ENCODE measurements at places on chromosomes 16 and 17. TPM values are rescaled to one million over a fixed set of nuclear protein-coding genes. Genes with fewer than 3 reads are reported as not detected.
A peak's percentile ranks its signal among the peaks of the same experiment; 100 is the strongest.

The PPP1R27 gene
- total RNA-seq: not detected

The SOX9 gene
- 16.1 TPM for total RNA-seq

The WSCD1 gene
- total RNA-seq: 38.8 TPM

The ZNF48 gene
- total RNA-seq: 8.3 TPM

The NUPR1 gene
- 11.9 TPM for total RNA-seq

DNA sequence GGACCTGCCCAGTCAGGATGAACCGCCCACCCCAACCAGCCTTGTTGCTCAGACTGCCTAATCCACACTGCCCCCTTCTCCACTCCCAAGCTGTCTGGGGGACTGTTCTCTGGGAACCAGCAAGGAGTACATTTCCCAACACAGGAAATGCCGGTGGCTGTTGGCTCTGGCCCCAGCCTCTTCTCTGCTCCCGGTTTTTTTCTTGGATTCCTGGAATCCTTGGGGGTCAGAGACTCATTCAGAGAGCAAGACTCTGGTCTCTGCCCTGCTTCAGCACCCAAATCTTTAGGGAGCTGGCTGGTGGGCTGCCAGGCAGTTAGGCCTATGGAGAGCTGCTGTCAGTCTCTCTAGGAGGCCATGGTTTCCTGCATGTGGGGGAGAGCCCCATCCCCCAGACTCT is 10.8 kb upstream of the MTMR4 start:
- DNase-seq: peak; percentile 67

- DNase-seq: no peak
These were observed 71.6 kb downstream of the PGS1 start for GRCh38 chr17:78449983-78450595.

DNA sequence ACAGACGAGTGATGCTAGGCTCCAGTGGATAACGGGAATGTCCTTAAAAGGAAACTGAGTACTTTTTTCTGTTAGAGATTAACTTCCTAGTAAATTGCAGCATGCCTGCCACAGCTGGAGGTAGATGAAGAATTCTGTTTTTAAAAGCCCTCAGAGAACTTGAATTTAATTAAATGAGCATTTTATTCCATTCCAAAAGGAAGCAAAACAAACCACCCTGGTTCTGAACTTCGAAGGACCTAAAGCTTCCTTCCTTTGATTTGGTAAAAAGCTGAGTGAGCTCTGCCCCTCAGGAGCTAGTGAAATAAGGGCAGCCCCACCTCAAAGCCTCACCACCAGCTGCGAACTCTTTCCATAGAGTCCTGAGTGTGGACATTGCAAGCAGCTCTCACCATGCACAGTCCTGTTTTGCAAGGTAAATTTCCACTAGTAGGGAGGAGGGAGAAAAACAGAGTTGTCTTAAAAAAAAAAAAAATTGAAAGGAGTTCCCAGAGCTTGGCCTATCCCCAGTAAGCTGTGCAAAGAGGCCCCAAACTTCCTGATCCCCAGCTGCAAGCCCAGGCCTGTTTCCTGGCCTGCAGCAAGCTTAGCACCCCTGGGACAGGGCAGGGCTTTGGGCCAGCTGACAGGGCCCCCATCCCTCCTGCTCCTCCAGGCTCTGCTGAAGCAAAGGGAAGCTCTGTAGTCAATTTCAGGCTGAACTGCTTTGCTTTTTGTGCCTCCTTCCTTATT is 11.2 kb downstream of the CHD9NB start:
- DNase-seq: no peak

- no peak for DNase-seq
These were observed 19.0 kb upstream of the ZNF652 start for GRCh38 chr17:49381033-49381432.

GRCh38 chr17:71989117-71989516 is 131.7 kb upstream of the SOX9 start:
- no peak for DNase-seq

GRCh38 chr16:73428121-73428520 is 380.2 kb upstream of the ZFHX3 start:
- no peak for DNase-seq

- no peak for DNase-seq
These were observed 35.4 kb upstream of the CNTNAP4 start for GRCh38 chr16:76241755-76242154.

GRCh38 chr16:81843243-81843582 is 64.1 kb downstream of the PLCG2 start:
- DNase-seq: no peak

DNA sequence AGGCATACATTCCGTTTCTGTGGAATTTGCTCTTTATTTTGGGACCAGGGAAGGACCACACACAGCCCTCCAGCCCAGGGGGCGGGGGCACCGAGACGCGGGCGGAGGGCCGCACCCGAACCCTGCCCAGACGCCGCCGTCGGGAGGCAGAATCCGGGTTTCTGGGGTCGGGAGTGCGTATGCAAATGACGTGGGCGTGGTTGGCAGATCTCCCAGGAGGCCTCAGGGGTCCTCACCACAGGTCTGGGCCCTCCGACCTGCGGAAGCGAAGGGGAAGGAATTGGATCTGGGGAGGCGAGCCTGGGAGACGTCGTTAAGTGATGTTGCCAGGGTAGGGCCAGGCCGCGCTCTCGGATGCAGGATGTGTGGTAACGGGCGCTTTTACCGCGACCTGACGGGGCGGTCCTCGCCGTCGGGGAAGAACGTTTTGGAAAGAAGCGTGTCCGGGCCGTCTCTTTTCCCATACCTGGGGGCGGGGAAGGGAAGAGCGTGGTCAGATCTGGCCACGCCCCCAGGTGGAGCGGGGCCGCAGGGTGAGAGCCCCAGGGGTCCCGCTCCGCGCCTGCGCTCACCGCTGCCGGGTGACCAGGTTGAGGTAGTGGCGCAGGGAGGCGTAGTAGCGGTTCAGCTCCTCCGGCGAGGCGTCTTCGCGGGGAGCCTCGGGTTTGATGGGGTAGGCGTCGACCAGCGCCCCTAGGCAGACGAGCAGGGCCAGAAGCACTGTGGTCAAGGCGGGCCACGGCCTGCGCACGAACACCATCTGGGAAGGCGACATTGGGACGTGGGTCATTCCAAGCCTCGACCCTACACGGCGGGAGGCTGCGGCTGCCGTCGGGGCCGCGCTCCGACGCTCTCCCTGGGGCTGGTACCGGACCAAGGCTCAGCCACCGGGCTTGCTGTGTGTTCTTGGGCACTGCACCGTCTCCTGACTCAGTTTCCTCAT is 745 bp downstream of the PYY start:
- no peak for DNase-seq

DNA sequence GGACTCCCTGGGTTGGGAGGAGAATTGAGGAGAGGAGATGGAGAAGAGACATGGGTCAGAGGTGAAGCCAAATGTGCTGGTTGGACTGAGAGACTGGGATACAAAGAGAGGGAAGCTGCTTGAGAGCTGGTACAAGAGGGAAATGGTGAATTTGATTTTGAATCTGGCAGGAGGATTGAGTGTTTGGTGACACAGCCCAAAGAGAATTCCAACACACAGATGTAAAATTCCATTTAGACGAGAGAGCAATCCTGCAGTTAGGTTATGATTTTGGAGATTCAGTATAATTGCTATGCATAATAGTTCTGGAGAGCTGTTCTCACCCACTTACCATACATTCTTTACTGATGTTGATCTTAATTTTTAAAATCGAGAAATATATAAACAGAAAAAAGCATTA is 57.7 kb downstream of the HSD17B2 start:
- no peak for DNase-seq

Data from Peyer's patch (tissue), 4 donors.